Mesendoderm (in vitro differentiated cells): ENCODE measurements at places on chromosomes 1 and 21.

DNA sequence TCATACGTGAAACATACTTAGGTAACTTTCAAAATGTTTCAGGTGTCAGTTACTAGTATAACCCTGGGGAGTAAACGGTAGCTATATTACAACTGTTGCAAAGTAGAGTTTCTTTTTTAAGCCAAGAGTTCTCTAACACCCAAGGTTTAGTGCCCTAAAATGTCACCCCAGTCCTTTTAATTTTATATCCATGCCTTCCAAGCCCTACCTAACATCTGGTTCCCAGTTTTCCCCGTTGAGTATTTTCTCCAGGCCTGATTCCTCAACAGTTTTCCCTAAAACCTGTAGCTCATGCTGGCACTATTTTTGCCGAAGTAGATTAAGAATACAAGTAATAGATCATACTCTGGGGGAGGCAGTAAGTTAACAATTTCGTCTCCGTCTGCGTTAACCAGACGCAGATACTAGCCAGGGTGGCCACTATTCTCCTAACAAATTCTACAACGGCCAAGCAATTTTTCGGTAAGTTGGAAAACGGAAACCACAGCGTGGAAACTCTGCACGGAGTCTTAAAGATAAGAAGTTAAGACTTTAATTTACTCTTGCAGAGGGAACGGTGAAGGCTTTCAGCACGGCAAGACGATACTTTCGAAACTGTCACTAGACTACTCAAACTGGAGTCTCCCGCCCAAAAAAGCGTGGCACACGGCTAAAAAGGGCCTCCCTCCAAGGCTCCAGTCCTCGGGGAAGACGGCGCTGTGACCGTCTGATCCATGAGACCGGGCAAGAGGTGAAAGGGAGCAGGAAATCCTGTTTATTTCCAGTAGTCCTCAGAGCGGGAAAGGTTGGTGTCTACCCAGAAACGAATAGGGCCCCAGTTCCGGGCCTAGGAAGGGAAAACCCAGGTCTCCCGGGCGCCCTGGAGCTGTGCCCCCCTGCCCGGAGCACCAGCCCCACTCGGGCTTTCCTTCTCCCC is 945 bp downstream of the SRSF4 start:
- no peaks in the 10 kb centered on the region for H3K36me3 ChIP-seq
- no peaks in the 10 kb centered on the region for H3K27me3 ChIP-seq
- DNase-seq, result no peak
- peak overlapping the region; percentile 100 for H3K4me3 ChIP-seq
- peak overlapping the region; percentile 100 for H3K27ac ChIP-seq

- no peak overlapping the region for H3K4me3 ChIP-seq
- H3K27me3 ChIP-seq, result no peaks in the 10 kb centered on the region
- no peaks in the 10 kb centered on the region for H3K36me3 ChIP-seq
Measured at GRCh38 chr1:245418077-245418476, 263.3 kb downstream of the KIF26B start.

DNA sequence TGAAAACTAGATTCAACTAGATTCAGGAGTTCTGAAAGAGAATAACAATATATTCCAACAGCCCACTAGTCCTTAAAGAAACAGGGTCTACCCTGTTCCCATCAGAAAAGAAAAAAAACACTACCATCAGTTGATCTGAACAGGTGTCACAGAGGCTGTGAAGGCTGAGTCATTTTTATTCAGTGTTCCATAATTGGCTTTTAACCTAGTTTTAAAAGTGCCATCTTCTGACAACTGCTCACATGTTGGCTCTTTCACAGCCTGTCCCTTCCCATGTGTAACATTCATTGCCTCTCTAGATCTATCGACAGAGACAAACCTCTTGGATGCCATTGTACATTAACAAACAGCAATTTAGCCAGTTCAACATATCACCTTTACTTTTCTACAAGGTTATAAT is 243.7 kb downstream of the TBX15 start:
- H3K27me3 ChIP-seq, result no peaks in the 10 kb centered on the region
- H3K36me3 ChIP-seq, result no peaks in the 10 kb centered on the region
- H3K4me1 ChIP-seq, result no peaks in the 10 kb centered on the region
- H3K4me3 ChIP-seq, result no peak overlapping the region
- H3K27ac ChIP-seq, result no peak overlapping the region

DNA sequence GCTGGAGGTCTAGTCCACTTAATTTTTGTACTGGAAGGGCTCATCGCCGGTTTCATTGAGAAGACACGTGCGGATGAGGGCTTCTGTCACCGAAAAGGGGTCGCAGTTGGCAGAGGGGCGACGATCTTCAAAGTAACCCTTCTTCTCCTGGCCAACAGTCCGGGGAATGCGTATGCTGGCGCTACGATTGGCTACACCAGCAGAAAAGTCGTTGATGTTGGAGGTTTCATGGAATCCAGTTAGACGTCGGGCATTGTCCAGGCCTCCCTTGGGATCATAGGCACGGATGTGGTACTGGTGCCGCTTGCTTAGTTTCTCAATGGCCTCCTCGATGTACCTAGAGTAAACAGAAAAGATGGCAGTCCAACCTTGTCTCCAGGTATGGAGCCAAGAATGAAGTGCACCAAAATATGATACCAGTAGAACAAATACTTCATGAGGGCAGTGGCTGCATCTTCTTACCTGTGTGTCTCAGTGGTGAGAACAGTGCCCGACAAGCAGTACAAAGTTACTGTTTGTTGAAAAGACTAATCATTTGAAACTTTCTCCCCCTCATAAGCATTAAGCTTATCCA is 7.1 kb downstream of the GLUL start:
- peaks cover 7% of the 10 kb centered on the region for H3K4me1 ChIP-seq
- no peaks in the 10 kb centered on the region for H3K27me3 ChIP-seq
- H3K4me3 ChIP-seq, result no peak overlapping the region
- H3K27ac ChIP-seq, result no peak overlapping the region

DNA sequence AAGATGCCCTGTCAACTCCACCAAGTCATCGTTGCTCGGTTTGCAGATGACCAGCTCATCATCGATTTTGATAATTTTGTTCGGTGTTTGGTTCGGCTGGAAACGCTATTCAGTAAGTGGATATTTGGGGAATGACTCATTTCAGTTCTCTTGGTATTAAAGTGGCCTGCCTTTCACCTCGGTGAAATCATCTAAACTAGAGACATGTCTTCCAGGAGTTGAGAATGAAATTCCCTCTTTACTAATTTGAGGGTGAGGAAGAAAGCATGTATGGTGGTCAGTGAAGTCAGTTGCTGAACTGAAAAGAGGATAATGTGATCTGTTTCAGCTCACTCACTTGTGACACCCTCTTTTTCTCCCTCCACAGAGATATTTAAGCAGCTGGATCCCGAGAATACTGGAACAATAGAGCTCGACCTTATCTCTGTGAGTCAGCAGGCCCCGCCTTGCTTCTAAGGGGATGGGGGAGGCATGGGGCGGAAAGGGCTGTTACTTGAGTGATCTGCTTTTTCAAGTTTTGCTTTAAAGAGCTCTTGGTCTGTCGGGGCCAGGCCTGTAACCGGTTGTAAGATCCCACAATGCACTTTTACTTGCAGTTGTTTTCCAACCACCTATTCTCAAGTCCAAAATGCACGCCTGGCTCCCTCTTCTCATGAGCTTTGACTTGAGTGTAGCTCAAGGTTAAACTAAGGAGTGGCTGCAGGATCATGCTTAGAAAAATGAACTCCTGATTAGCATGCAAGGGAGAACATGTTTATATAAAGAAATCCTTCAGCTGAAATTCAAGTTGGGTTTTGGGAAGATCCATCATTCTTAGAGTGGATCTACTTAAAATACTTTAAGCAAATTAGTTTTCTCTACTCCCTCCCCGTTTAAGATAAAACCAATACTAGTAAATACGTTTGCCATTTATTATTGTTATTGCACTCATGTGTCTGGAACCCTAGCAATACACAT is 59.8 kb downstream of the CAPN2 start:
- H3K27ac ChIP-seq, result peak overlapping the region; percentile 57
- peaks cover 10% of the 10 kb centered on the region for H3K4me1 ChIP-seq
- DNase-seq, result peak; percentile 92
- H3K36me3 ChIP-seq, result peaks cover 5% of the 10 kb centered on the region
- no peaks in the 10 kb centered on the region for H3K27me3 ChIP-seq

DNA sequence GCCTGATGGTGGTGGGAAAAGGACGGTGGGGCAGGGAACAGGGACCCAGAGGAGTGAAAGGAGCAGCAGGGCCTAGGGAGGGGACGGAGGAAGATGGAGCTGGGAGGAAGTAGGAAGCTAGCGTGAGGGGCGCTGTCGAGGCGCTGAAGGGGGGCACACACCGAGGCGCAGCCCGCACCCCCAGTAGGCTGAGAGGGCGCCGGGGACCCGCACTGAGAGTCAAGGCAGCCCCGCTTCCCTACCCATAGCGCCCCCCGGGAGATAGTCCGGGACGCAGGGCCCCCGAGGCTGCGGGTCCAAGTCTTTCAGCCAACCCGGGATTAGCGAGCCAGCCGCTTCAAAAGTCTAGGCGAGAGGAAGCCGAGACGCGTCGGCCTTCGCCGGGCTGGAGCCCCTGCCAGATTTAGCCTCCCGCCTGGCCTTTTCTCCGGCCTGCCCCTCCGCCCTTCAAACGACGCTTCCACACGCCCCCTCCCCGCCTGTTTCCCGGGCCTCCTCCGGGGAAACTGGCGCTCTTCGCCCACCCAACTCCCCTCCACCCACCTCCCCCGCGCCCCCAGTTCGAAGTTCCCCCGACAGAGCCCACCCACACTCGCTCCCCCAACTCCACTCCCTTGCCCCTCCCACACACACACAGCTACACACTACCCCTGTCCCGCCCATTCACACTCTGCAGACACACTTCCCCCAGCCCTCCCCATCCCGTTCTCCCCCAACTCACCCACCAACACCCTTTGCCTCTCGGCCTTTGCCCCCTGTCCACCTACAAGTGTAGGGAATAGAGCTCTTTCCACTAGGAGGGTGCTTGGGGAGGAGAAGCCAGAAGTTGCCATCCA is 7.8 kb upstream of the PROX1 start:
- H3K4me1 ChIP-seq, result peaks cover 7% of the 10 kb centered on the region
- H3K36me3 ChIP-seq, result no peaks in the 10 kb centered on the region
- no peak overlapping the region for H3K27ac ChIP-seq
- peaks cover 33% of the 10 kb centered on the region for H3K27me3 ChIP-seq

GRCh38 chr1:151993734-151994496 is at the start of gene S100A10:
S100A10 (minus strand) TSS chr1:151993859; CDS start chr1:151986230, 7,629 bp downstream.
- no peaks in the 10 kb centered on the region for H3K27me3 ChIP-seq
- H3K36me3 ChIP-seq, result no peaks in the 10 kb centered on the region
- DNase-seq, result peak; percentile 90

DNA sequence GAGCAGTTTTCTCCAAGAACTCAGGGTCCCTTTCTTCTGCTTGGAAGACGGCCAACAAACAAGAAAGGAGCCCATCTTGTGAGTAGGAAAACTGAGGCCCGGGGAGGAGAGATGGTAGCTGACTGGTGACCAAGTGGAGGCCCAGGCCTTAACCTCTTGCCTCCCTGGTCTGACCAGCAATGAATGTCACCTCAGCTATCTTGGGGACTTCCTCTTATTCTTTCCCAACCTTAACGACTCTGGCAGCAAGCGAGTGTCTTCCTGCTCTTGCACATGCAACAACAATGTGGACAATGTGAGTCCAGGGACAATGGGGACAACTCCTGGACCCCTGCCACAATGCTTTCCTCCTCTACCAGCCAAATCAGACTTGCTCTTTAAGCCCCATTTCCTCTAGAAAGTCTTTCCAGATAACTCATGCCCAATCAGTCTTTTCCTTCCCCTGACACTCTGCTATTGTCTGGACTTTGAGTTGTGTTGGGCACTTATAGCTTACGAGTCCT is 12.6 kb downstream of the HSPG2 start:
- no peaks in the 10 kb centered on the region for H3K36me3 ChIP-seq
- H3K4me3 ChIP-seq, result no peak overlapping the region
- no peak overlapping the region for H3K27ac ChIP-seq
- no peak for DNase-seq
- H3K4me1 ChIP-seq, result peaks cover 34% of the 10 kb centered on the region
- H3K27me3 ChIP-seq, result no peaks in the 10 kb centered on the region

GRCh38 chr1:203401199-203401877 is 50.4 kb upstream of the FMOD start:
- H3K27ac ChIP-seq, result no peak overlapping the region
- peaks cover 12% of the 10 kb centered on the region for H3K4me1 ChIP-seq
- H3K36me3 ChIP-seq, result no peaks in the 10 kb centered on the region
- DNase-seq, result no peak
- H3K4me3 ChIP-seq, result no peak overlapping the region
